Inflammatory macrophage (primary cell): ENCODE measurements at places on chromosomes 7 and 10.

DNA sequence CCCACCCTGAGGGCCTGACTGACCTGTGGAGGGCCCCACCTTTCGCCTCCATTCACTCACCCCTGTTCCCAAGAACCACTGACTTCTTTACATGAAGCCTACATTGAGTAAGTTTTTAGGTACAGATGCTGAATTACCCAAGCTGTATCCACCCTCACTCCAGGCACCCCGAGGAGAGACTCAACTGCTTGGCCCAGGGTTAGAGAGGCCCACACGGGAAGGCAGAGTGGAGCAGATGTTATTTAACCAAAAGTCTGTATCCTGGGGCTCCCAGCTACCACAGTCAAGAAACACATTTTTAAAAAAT is 213.1 kb upstream of the FRMD4A start:
- DNase-seq = no peak

DNA sequence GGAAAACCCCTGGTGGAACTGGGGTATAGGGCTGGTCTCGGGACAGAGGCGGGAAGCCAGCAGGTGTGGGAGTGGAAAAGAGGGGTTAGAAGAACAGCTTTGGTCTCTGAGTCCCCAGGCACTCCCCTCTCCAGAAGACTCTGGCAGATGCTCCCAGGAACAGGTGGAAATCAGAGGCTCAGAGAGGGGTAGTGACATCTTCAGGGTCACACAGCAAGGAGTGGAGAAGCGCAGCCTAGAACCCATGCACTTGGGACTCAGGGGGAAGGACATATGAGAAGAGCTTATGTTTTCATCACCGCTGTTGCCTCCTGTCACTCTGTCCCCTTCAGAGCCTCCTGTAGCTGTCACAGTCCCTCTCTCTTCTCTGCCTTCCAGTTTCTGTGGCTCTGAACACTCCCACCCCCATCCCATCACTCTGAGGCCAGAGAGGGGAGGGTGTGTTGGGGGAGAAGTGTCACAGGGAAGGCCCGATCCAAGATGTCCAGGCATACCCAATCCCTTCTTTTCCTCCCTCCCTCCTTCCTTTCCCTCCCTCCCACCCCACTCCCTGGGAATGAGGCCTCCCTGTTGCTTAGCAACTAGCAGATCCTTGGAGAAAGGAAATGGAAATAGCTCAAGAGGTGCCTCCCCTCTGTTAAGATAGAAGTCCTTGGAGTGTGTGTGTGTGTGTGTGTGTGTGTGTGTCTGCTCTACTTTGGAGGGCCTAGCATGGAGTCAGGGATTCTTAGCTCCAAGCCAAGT is 32.0 kb downstream of the SRRM3 start:
- no peak for DNase-seq

GRCh38 chr10:72333112-72334015 is 21.4 kb downstream of the DNAJB12 start:
- DNase-seq = no peak

- DNase-seq = no peak
These were observed 167.3 kb downstream of the EGFR start for GRCh38 chr7:55185941-55186609.

- no peak for DNase-seq
These were observed 5.1 kb upstream of the CYP26A1 start for GRCh38 chr10:93068411-93069244.

DNA sequence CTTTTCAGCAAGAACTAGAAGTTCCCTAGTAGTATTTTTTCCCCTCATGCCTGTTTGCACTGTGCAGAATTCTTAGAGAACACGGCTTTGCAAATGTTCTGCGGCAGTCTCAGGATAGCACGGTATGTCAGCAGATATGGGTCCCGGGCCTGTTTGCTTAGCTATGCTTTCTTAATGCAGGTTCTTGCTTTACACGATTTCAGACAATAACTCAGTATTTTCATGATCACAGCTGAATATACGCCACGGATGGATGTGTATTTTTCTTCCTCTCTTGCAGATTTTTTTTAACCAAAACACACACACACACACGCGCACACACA is 137.3 kb downstream of the HECW1 start:
- DNase-seq = no peak

DNA sequence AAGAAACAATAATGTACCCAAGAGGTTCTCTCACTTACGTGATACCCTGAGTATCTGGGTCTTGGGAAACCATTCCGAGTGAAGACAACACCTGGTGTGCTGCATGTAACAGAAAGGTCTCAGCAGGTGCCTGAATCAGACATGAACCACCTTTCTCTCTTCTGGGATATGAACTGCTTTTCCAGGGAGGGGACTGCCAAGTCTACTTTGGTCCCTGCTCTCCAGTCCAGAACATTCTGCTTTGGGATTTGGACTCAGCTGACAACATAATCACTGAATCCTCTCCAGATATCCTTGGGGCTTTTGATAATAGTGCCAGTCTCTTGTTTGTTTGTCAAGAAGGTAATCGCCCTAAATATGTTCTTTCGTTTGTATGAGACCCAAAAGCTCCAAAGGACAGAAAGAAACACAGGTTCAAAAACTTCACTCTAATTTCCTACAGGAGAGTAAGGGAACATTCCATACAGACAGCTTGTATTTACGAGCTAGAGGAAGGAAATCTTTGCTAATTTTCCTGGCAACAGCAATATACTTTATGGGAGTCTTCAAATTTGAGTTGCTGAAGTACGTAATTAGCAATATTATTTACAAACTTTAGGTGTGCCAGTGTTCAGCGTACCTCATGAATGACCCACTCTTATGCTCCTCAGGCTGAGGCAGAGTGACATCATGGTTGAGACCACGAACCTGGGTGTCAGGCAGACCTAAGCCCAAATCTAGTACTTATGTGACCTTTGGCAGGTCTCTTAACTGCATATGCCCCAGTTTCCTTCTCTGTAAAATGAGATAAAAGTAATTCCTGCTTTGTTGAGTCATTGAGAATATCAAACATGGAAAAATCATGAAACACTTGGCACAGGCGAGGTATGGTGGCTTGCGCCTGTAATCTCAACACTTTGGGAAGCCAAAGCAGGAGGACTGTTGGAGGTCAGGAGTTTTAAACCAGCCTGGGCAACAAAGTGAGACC is 5.4 kb downstream of the ABLIM1 start:
- no peak for DNase-seq

- DNase-seq = no peak
These were observed 17.2 kb downstream of the MNX1 start for GRCh38 chr7:156993021-156993924.

- DNase-seq = no peak
These were observed 17.3 kb upstream of the C10orf95 start for GRCh38 chr10:102468683-102469082.

GRCh38 chr7:101113836-101114235 is 13.1 kb upstream of the SERPINE1 start:
- DNase-seq = no peak

GRCh38 chr7:42852531-42852930 is 59.3 kb downstream of the C7orf25 start:
- DNase-seq = no peak

- DNase-seq = no peak
These were observed 86.6 kb upstream of the UNC5B start for GRCh38 chr10:71125749-71126107.

- no peak for DNase-seq
These were observed 48.0 kb upstream of the RASGEF1A start for GRCh38 chr10:43314626-43315495.

DNA sequence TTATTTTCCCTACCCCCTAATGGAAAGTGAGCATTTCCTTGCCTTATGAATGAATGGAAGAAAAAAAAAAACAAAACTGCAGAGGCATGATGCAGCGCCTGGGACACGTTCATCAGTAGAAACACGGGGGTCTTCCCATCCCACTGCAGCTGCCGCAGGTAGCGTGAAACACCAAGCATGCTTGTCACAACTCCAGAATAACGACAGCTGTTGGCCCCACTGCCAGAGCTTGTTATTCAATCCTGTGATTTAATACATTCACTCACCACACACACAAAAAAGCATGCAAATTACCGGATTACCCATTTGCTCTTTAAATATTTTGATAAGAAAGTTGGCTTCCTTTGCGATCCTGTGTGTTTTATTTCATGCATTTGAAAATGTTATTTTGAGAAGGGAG is 48.4 kb upstream of the GNA12 start:
- no peak for DNase-seq

DNA sequence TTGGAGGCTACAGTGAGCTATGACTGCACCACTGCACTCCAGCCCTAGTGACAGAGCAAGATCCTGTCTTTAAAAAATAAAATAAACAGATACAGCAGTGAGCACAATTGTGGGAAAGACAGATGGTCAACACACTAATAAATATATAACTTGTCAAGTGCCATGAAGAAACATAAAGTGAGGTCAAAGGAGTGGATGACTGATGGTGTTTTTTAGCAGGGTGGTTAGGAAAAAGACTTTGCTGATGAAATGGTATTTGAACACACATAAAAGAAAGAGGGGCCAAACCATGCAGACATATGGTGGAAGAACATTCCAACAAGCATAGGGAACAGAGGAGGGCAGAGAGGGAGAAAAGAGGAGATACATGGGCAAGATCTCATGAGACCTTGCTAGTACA is 392.7 kb upstream of the AUTS2 start:
- DNase-seq = no peak

GRCh38 chr10:124641282-124642087 is 102.7 kb downstream of the FAM53B start:
- peak; percentile 84 for DNase-seq

DNA sequence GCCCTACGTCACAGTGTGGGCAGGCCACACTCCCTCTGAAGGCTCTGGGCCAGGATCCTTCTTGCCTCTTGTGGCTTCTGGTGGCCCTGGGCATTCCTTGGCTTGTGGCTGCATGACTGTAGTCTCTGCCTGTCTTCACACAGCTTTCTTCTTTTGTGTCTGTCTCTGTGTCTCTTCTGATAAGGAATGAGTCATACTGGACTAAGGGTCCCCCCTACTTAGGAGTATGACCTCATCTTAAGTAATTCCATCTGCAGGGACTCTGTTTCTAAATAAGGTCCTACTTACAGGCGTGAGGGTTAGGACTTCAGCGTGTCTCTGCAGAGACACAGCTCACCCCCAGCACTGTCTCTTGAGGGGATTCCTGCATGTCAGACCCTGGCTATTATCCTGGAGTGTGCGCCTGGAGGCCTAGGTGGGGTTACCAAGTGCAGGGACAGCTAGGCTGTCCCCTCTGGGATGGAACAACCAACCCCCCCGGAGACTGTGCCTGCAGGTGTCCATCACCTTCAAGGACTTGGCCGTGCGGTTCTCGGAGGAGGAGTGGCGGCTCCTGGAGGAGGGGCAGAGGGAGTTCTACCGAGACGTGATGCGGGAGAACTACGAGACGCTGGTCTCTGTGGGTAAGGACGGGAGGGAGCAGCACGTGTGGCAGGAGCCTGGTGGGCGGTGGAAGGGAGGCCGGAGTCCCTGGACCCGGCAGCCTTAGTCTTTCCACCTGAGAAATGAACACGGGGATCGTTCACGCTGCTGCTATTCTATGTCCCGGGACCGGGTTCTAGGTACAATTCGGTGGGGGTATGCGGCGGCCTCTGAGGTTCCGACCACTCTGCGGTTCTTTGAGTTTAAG is 54.1 kb downstream of the ZNF467 start:
- no peak for DNase-seq

- no peak for DNase-seq
These were observed 81.1 kb upstream of the ADO start for GRCh38 chr10:62723375-62723774.

DNA sequence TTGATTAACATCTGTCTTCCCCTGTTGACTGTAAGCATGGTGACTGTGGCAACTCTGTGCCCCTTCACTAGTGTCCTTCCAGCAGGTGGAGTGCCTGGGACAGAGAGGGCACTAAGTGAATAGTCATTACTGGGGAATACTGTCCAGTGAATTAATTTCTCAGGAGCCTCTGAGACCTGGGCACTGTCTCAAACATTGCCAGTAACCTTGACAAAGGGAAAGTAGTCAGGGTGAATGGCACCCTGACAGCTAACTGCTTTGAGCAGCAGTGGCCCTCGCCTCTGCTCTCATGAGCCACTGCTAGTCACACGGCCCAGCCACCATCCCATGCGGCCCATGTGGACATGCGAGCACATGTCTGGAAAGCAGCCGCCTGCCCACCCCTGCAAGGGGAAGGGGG is 13.1 kb upstream of the GRB10 start:
- no peak for DNase-seq

GRCh38 chr10:67297637-67298181 is 371.9 kb downstream of the LRRTM3 start:
- no peak for DNase-seq

GRCh38 chr7:68900096-68900495 is 698.2 kb upstream of the AUTS2 start:
- no peak for DNase-seq

- DNase-seq = peak; percentile 53
These were observed 68.6 kb downstream of the MMRN2 start for GRCh38 chr10:86888585-86889381.

DNA sequence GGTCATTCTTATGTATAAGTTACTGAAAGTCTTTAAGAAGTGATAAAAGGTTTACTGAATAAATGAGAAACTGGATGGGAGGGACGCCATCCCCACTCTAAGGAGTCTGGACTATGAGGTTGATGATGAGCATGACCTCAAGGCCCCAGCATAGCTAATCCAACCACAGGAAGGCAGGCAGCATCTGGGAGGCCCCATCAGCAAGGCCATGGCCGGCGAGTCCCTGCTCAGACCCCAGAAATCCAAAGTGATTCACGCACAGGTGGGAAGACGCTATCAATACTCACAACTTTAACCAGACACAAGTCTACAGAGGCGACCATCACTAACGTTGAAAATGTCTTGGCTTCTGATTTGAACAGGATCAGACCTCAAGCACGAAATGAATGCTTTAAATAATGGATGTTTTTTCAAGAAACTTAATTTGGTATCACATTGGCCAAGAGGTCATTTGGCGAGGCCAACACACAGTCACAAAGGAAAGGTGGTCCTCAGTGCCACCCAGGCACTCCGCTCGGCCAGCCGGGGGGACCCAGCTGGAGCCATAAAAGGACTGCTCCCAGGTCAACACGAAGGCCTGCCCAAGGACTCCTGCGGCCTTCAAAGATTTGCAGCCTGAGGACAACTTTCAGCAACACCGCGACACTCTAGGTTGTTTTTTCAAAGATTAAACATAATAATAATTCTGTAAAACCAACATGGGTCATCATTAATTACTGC is 228.5 kb downstream of the PTPRN2 start:
- no peak for DNase-seq

DNA sequence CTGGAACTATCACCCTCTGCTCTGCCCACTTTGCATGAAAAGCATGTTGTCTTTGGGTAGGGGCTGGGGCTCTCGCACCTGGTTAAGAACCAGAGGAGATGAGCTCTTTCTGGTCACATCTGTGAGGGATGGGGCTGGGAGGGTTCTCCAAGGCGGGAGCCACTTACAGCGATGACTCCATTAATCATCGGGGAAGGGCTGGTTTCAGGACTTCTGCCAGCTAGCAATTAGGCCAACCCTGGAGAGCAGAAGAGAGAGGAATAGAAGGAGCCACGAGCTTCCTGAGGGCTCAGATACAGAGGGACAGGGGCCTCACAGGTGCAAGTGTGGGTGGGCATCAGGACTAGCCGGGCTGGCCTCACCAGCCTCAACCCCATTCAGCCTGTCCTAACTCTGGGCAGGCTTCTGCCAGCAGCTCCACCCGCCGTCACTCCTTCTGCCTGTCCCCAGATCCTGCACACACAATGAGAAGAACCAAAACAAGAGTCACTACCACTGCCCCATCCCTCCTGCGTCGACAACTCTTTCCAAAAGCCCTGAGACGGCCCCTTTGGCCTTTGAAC is 8.4 kb downstream of the AQP1 start:
- no peak for DNase-seq
